ENCODE measurements at places on chromosomes 16 and 17.

DNA sequence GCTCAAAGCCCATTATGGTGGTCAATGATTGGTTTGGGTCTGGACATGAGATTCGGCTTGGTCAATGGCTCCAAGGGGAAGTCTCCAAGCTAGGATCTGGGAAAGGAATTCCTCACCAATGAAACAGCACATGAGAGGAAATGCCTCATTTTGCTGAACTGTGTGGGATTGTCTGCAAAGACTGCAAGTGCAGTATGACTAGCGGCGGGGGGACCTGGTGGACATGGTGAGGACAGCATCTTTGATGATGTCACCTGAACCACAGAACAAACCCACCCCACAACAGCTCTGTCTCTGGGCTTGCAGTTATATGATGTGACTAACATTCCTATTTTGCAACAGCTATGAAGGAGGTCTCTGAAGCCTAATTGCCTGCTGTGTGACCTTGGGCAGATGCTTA lies 50.6 kb upstream of the NKD1 start:
- DNase-seq = no peak

DNA sequence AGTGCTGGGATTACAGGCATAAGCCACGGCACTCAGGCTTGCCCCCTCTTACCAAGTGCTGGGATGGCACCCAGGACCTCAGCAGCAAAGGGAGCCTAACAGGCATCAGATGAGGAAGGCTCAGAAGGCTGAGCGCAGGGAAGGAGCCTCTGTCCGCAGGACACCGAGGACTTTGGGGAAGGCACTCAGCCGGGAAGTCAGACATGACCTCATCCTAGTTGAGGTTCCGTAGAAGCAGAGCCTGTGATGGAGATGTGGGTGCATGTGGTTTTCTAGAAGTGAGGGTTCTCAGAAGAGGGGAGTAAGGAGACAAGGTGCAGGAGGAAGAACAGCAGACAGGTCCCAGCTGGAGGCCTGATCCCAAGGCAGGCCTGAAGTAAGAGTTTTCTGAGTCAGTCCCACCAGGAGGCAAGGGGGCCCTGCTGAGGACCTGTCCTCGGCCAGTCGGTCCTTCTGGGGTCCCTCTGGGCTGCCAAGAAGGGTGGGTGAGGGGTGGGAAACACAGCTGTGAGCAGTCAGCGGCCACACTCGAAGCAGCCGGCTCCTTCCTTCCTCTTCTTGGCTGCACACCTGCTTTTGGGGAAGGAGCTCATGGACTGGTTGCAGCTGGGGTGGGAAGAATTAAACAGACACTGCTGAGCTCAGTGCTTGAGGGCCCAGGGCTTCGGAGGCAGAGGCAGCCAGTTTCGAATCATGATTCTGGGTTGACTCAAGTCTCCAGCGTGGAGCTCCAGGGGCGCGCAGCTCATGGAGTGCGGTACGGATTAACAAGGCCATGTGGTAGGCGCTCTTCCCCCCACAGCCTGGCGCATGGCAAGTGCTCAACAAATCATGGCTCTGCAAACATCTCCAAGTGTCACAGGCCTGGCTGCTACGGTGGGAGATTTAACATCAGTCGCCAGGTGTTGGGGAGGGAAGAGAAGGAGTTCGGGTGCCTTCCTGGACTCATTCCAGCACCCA lies 38.9 kb upstream of the SNN start:
- DNase-seq = no peak

GRCh38 chr17:78933959-78934568 lies 8.9 kb upstream of the TIMP2 start:
- no peak for DNase-seq

- no peak for DNase-seq
These were observed 44.9 kb upstream of the XYLT1 start for GRCh38 chr16:17515421-17516210.
